ENCODE measurements at places on chromosomes 4 and X.

- DNase-seq = no peak
Measured at GRCh38 chrX:8728932-8729535, 2.9 kb downstream of the ANOS1 start.

DNA sequence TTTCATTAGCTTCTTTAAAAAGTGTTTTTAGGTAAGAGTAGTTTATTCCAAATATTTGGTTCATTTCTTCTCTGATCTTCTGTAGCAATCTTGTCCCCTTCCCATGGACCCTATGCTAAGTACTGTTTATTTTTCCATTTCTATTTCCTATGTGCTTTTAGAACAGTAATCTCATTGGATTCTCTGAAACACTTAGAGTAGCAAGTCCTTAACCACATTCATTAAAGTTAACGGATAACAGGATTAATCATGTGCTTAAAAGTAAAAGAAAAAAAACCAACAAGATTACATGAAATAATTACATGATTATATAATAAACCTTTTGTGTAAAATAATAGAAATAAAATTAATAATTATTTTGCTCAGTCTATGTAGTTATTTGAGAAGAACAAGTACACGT is 929.7 kb downstream of the C4orf33 start:
- no peak for DNase-seq

DNA sequence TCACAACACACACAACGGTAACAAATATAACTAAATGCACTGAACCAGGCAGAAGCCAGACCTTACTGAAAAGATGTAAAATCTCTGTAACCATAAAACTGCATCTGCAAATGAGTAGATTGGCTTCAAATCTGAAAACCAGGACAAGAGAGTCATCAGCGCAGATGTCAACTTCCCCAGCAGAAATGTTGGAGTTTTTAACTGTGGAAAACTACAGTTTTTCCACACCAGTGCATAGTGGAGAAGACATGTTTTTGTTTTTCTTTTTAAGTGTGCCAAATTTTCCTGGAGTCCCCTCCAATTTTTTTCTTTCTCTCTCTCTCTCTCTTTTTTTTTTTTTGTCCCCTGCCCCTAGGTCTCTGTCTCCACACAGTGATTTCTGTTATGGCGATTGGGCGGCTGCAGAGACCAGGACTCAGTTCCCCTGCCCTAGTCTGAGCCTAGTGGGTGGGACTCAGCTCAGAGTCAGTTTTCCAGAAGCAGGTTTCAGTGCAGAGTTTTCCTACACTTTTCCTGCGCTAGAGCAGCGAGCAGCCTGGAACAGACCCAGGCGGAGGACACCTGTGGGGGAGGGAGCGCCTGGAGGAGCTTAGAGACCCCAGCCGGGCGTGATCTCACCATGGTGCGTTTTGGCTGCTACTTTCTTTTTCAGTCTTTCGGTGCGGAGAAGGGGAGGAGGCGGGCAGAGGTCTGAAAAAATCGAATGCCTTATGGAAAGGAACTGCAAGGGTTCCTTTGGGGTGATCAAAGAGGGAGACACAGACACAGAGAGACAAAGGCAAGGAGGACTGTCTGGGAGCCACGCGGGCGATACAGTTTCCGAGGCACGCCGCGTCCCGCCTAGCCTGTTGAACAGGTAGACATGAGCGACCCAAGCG is at the start of gene GUCY1A1:
TSS of gene GUCY1A1 (plus strand) at position 505 of the 878 bp plus-strand sequence. CDS start 30,020 bp downstream, outside the sequence.
- no peak for DNase-seq

- no peak for DNase-seq
Measured at GRCh38 chrX:102959471-102959870, 22.4 kb downstream of the RAB40AL start.

DNA sequence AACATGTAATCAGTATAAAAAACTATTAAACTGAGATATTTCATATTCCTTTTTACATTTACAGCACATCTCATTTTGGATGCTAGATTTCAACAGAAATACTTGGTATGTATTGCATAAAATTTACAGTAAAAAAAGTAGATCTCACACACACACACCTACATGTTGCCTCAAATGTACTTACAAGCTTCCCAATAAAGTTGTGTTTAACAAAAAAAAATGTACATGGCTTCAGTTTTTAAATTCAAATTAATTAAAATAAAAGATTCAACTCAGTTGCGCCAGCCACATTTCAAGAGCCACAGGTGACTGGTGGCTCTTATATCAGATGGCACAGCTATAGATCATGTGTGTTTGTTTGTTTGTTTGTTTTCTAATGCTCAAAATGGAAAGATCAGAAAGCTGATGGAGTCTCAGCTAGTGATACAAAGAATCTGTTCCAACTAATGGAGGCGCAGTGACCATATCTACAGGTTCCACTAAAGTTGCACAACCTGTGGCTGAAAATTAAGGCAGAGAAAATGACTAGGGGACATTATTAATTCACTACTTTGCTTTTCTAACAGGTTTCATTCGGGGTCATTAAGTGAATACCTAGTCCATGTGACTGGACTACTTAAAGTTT is 45.0 kb downstream of the RBM47 start:
- no peak for DNase-seq

DNA sequence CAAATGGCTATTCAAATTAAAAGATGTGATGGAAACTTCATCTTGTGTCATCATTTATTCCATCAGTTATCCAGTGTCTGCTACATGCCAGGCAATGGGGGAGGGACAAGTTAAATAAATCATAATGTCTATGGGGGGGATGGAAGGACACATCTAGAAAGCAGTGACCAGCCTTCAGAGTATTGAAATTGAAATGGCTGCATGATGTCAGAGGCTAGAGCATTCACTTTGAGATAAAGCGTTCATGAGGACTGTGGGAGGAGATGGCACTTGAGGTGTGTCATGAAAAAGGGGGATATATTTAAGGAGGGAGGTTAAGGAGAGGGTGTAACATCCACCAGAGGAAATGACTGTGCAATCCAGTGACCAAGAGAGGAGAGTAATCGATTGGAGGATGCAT is 50.6 kb downstream of the SLIT2 start:
- DNase-seq = no peak

GRCh38 chr4:156102411-156102810 is 148.7 kb upstream of the CTSO start:
- no peak for DNase-seq

- DNase-seq = no peak
Measured at GRCh38 chr4:1191621-1192020, 19.2 kb upstream of the SPON2 start.

DNA sequence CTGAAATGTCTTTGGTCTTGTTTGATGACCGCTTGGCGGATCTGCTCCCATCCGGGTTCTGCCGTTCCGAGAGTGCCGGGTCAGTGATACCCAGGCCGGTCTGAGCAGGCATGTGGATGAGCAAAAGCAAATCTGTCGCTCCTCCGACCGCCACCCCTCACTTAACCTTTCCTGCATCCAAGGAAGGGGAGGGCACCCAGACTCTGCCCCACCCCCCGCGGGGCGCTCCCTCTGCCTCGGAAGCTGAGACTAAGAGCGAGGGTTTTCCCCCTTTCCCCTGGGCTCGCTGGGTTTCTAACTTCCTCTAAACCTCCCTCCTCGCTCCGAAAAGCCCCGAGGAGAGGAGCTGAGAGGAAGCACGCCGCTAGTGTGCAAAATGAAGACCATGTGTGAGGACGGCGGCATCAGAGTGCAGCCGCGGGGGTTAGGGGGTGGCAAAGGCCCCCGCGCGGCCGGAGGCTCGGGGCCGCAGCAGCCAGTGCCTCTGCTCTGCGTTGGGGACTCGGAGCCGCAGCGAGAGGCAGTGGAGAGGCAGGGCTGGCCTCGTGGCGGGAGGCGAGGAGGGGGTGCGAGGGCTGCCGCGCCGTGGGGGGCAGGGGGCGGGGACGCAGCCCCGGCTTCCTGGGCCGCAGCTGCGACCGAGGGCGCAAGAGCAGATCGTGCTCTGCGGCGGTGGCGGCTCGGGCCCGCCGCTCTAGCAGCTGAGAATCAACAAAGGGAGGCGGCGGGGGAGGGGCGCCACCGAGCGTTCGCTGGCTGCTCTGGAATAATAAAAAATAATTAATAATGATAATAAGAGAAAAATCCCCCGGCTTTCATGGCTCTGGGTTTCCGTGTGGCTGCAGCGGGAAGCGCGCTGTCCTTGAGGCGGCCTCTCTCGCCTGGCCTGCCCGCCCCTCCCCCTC is 55.8 kb upstream of the BCOR start:
- DNase-seq = no peak

DNA sequence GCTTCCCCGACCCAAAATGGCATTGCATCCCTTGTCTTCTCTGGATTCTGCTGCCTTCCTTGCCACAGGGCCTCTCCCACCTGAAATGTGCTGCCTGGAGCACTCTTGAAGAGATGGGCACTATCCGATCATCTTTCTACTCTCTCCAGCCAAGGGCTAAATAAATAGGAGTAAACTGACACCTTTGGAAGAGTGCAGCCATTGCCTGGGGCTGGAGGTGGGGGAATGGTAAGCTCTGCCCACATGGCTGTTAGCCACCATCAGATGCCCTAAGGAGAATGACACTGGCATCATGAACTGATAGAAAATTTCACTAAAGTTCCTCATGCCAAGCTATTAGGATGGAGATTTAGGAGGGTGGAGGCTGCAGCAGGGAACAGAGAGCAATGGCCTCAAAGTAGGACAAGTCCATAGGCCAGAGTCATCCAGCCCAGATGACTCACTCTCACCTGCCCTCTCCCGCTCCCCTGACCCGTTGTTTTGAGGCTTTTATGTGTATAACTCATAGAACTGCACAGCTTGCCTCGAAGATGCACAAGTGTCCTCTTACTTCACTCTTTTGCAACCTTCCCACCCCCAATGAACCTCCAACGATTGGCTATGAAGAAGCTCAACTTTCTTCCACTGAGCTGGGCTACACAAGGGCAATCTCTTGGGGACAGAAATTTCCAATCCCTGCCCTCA is 822 bp upstream of the PFKFB1 start:
- no peak for DNase-seq

DNA sequence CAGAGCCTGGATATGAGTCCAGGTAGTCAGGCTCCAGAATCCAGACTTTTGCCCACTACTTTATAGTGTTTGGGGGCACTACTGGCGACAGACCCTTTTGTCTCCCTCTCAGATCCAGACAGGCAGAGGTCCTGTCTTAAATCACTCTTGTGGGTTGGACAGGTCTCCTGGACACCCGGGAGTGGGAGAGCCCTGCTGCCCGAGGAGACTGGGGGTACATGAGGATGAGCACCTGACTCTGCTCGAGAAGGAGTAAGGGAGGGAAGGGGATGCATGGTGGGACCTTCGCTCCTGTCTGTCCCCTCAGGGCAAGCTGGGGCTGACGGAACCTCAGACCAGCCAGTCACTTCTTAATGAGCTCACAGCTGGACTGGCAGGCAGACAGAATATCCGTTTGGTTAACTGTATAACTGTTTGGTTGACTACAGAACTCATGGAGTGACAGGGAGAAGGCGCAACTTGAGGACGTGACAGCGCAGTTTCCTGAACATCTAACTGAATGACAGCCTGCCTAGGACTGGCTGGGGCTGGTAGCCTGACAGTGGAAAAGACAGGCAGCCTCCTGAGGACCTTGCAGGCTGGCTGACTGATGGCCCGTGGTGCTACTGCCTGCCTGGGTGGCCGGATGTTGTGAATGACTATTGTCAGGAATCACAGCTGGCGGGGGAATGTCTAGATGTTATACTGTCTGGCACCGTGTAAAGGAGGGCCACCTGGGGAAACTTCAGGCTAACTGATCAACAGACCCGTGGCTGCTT is 1.6 kb upstream of the SUV39H1 start:
- DNase-seq = no peak

- DNase-seq = no peak
Measured at GRCh38 chr4:169271692-169272007, 894 bp upstream of the SH3RF1 start.
